T-helper 2 cell treated with Interferon-gamma antibody and Interleukin-4, amounts not matched to agents 100 ng/mL and 5 ng/mL, for 36 hours (primary cell): ENCODE measurements at places on chromosomes 11 and 22. TPM values are rescaled to one million over a fixed set of nuclear protein-coding genes. Genes with fewer than 3 reads are reported as not detected.

KRTAP5-8 gene
- 0.16 TPM in 1 of 2 replicates, not detected in the other for total RNA-seq

MMP1 gene
- total RNA-seq, result not detected in 2 replicates

OR51B4 gene
- total RNA-seq, result not detected in 2 replicates

CCDC90B gene
- 25.6 and 26.8 TPM in 2 replicates for total RNA-seq

APOA5 gene
- total RNA-seq, result not detected in 2 replicates

MFNG gene
- 247 and 250 TPM in 2 replicates for total RNA-seq

TMEM151A gene
- total RNA-seq, result not detected in 2 replicates

CHCHD10 gene
- 52.5 and 59.5 TPM in 2 replicates for total RNA-seq
